GM18507 (cell line): ENCODE measurements at places on chromosomes 4 and X.

- no peak for DNase-seq
Measured at GRCh38 chr4:183263787-183264386, 56.2 kb downstream of the CLDN22 start.

DNA sequence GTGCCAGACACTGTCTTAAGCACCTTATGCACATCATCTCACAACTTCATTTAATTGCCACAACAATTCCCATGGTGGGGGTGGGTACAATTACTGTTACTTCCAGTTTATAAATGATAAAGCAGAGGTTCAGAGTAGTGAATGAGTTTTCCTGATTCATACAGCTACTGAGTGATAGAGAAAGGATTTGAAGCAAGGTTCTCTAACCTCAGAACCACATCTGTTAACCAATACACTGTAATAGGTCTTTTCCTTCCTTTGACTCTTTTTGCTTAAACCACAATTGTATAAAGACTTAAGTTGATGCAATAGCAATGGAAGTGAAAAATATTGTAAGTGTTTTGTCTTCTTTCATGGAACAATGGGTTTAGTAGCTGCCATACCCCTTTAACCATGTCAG is 43.5 kb upstream of the PAK3 start:
- no peak for DNase-seq

DNA sequence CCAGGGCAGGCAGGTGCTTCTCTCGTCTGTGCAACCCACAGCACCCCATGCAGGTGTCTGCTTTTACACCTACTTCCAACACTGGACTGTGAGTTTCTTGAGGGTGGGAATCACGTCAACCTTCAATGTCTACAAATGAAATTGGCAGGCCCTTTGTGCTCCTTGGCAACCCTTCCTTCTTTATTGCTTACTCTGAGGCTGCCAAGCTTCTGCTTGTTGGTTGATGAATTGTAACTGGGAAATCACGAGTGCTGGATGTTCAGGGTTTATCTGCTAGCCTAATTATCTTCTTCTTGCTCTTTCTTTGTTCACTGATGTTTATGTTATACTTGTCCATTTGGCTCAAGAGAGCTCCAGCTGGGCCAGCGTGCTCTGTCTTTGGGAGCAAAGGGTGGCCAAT is 2.5 kb upstream of the DGAT2L6 start:
- DNase-seq = no peak

- DNase-seq = no peak
Measured at GRCh38 chrX:100409610-100410590, at the start of gene PCDH19. Gene PCDH19 (minus strand): TSS chrX:100410273. CDS start chrX:100408597, 1,676 bp downstream.

DNA sequence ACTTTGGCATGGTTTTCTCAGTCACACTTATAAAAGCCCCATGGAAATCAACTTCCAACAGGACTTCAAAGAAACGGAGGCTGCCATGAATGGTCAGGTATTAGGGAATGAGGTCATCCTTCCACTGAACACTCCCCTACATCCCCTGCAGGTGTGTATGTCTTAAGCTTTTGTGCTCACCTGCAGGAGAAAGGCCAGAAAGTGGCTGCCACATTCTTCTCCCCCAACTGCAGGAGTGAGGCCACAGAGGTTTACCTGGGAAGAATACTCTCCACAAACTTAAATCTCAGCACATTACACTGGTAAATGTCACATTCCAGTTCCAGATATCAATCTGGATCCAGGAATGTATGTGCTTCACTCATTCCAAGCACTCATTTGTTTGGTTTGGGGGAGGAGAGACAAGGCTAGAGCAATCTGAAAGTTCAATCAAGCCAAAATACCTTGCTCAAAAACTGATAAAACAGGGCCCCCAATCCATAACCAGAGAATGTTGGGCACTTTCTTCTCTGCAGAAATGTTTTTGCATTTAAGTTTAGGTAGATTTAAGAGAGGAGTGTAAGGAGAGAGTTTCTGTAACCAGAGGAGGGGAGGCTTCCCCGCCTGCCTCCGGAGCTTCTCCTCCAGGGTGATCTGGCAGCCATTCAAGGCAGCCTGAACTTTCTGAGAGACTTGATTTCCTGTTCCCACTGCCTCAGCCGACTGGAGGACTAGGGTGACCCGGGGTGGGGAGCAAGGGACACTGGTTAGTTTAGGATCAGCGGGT is 15.4 kb downstream of the FAM9C start:
- no peak for DNase-seq

GRCh38 chr4:172680691-172681090 is 487.9 kb upstream of the GALNT7 start:
- DNase-seq = no peak

DNA sequence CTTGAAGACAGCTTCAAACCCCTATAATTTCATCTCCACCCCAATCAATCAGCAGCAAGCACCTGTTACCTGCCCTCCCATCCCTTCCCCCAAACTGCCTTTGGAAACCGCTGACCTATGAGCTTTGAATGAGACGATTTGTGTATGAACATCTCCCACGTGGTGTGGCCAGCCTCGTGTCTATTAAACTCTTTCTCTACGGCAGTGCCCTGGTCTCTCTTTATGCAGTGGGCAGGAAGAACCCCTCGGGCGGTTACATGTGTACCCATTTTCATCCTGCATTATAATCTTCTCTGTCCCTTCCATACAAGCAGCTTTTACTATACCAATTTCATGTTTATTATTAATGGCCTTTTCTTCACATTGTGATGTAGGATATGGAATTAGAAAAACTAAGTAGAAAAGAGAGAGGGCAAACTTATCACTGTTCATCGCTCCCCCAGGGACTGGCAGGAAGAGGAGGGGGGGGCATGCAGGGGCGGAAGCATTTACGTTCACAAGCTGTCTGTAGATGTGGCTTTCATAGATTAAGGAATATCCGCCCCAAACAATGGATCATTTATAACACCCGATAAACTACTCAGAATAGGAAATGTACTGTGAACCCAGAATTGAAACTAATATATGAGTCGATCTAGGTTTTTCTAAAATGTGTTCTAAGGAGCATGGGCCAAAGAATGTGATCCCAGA is 95.5 kb upstream of the ZNF518B start:
- DNase-seq = no peak

DNA sequence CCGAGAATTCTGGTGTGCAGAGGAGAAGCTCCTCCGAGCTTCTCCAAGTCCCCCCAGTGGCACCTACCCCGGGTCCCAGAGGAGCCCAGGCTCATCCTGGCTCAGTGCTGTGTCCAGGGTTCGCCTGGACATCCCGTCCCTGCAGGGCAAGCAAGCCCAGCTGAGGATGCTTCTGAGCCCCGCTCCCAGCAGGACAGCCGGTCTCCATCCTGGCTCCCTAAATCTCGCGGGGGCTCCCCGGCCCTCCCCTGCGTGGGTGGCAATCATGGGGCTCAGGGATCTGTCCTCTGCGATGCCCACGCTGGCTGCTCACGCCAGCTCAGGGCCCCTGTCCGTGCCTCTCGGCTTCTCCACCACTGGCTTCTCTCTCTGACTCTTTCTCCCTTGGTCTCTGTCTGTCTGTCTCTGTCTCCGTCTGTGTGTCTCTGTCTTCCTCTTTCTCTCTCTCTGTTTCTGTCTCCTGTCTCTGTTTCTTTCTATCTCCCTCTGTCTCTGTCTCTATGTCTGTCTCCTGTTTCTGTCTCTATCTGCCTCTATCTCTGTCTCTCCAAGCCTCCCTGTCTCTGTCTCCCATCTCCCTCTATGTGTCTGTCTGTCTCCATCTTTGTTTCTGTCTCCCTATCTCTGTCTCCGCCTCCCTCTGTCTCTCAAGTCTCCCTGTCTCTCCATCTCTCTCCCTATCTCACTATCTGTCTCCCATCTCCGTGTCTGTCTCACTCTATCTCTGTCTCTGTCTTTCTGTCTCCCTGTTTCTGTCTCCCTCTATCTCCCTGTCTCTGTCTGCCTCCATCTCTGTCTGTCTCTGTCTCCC is 27.8 kb upstream of the SLC25A6 start:
- no peak for DNase-seq

DNA sequence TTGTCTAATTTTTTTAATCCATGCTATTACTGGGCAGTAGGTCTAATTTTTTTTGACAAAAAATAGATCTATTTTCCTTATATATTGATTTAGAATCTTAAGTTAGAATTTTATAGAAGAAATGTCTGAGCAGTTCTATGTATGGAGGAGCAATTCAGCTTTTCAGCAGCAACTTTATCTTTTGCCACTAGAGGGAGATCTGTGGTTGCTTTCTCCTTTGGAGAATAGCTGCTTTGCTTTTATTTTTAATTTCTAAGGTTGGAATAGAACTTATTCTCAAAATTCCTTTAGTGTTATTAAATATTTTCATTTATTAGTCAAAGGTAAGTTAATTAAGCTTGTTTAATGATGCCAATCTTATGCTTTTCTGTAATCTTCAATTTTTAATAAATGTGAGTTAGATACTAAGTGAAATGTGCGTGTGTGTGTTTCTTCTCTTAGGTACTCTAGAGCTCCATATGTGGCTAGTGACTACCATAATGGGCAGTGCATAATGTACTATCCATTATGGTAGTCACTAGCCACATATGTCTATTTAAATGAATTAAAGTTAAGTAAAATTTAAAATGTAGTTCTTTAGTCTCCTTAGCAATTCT is 29.3 kb downstream of the FAM199X start:
- no peak for DNase-seq

- no peak for DNase-seq
Measured at GRCh38 chrX:132433551-132433950, 55.3 kb downstream of the MBNL3 start.
